T47D (cell line): ENCODE measurements at places on chromosomes 13 and 19.

- DNase-seq = no peak
These were observed 60.7 kb downstream of the IER2 start for GRCh38 chr19:13210941-13211340.

GRCh38 chr13:98349731-98350305 is 172.7 kb upstream of the RNF113B start:
- DNase-seq = peak; percentile 13

DNA sequence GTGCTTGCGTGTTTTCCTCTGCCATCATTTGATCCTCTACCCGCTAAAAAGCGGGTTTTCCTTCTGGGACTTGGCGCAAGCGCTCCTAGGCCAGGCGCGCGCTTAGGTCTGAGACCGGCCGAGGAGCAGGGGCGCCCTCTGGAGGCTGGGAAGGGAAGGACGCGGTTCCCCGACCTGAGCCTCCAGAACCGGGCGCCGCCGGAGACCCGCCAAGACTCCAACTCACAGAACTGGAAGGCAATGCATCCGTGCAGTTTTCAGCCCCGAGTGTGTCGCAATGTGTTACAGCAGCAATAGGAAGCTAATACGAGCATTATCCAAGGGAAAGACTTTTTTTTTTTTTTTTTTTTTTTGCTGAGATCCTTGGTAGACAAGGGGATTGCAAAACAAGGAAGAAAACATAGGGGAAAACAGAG is 190.9 kb downstream of the COL4A1 start:
- DNase-seq = no peak

DNA sequence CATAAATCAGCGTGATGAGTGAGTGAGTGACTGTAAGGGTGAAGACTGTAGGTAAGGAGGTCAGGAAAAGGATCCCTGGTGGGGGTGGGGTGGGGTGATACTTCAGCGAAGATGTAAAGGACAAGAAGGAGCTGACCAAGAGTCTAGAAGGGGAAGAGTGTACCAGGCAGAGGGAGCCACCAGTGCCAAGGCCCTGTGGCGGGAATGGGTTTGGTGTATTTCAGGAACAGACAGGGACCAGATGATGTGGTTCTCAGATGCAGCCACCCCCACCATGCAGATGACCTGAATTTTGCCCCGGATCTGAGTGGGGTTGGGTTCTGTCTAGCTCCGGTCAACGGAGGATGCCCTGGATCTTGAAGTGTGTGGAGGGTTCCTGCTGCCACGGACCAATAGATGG is 30.1 kb upstream of the SLC7A10 start:
- no peak for DNase-seq

GRCh38 chr13:43369319-43369718 is 345.9 kb downstream of the DNAJC15 start:
- no peak for DNase-seq

DNA sequence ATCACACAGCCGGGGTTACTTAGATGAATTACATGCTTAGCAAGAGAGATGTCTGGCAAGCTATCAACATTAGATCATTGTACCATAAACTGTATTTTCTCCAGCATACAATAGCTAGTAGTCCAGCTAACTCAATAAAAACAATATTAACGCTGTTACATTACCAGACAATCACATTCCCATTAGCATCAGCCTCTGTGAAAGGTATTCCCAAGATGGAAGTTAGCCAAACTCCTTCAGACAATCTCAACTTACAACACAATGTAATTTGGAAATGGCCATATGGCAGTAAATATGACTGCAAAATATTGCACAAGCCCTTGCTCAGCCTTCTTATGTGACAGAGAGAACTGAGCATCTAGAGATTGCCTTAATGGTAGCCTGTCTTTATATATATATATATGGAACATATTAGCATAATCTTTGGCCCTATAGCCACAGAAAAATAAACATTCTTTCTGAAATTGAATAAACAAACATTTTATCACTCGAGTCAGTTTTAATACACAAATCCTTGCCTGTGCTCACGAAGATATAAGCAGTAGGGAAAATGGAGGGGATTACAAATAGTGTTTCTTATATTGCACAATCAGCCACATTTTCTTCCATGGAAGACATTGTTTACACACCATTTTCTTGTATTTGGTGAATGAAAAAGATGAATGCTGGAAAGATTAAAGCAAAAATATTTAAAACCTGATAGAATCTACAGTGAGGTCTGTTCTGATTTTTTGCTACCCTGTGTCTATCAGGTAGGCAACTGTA is 1060.5 kb downstream of the DIAPH3 start:
- no peak for DNase-seq
